Caco-2 (cell line): ENCODE measurements at places on chromosomes 5 and 9.

- no peak for DNase-seq
Observed at GRCh38 chr9:116099821-116100220, 53.8 kb upstream of the PAPPA start.

GRCh38 chr5:149442563-149443182 is 63.6 kb upstream of the IL17B start:
- DNase-seq = peak; percentile 92

DNA sequence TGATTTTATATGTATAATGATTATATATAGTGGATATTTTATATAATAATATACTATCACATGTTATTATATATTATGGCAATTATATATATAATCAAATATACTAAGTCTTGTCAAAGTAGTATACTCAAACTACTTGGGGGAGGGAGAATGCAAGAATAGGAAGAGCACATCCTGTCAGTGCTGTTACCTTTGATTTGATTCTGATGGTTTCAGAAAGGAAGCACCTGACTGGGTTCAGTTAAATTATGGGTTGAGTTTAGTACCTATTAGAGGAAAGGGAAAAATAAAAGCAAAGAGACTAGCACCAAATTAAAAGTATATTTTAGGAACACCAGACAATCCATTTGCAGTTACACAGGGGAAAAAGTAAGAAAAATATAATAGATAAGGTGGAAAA is 107.6 kb downstream of the GRIA1 start:
- DNase-seq = no peak

- DNase-seq = no peak
Observed at GRCh38 chr5:98635656-98636055, 137.8 kb upstream of the RGMB start.

- peak; percentile 25 for DNase-seq
Observed at GRCh38 chr9:122463828-122464632, 13.7 kb downstream of the OR1J1 start.

GRCh38 chr9:135874859-135875258 is 32.5 kb downstream of the CAMSAP1 start:
- DNase-seq = no peak

DNA sequence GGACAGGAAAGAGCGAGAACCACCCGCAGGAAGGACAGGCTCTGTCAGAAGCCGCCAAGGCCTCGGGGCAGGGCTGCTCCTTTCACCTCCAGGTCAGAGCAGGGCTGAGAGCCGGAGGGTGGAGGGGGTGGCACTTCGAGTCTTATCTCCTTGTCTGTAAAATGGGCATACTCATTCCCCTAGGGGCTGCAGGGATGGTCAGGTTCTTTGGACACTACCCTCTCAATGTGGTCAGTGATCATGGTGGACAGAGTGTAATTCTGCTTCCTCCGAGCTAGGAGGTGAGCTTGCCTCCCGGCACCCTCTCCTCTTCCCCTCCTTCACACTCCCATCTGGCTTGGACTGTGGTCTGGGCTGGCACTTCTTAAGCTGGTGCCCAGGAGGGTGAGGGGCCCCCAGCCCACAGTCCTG is 39.6 kb downstream of the RGS3 start:
- no peak for DNase-seq

DNA sequence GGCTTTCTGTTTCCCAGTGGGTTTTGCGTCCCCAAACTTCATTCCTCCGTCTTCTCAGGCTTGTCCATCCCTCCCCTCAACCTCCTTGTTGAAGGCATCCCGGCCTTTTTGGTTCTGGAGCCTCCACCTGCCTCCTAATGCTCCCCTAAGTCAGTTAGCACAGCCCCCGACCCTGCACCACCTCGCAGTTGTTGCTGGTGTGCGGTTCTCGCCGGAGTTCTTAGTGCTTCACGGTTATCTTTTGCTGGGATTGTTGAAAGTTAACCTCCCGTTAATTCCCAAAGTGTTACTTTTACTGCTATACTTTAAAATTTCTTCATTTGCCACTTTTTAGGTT is 447 bp downstream of the UBLCP1 start:
- DNase-seq = no peak

GRCh38 chr5:16784843-16785791 is 151.0 kb downstream of the MYO10 start:
- DNase-seq = no peak

DNA sequence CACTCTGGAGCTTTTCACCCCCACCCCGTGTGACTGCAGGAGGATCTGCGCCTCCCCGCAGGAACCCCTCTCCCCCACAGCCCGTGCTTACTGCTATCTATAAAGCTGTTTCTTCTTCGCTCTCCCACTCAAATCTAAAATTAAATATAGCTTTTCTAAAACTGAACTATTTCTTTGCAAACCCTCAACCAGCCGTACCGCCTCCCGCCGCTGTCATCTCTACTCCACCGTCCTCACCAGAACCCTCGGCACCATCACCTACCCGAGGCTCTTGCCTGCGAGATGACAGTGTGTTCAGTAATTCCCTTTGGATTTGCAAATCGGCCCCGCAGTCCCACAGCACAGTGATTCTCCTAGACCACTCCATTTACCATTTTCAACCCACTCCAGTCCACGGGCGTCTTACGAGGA is 13.6 kb downstream of the LPCAT1 start:
- no peak for DNase-seq

DNA sequence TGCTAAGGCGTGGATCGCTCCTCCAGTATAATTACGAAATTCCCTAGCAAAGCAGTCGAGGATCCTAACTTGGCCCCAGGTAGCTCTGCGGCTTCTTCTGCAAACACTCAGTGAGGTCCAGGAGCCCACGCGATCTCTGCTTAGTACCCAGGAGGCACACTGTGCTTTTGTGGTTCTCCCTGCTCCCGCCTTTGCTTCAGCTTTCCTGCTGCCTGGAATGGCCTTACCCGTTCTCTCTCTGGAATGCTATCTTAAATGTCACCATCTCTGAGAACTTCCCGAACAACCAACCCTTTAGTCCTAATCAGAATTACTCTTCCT is 639 bp downstream of the INVS start:
- peak; percentile 43 for DNase-seq

- DNase-seq = no peak
Observed at GRCh38 chr5:113092683-113093082, 116.1 kb downstream of the DCP2 start.

DNA sequence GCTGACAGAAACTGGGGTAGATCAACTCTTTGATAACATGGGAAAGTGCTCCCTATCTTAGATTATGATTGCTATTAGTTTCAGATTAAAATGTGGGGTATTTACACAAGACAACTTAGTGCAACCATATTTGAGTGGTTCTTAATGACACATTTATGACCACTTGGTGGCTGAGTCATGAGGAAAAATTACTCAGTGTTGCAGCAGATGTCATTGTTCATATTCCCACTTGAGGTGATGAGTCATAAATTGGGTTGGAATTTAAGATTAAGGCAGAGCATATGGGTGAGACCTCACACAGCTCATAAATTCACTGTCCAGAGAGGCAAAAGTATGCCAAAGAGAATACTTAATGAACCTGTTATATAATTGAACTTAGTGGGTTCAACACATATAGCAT is 408.3 kb downstream of the DMRT2 start:
- peak; percentile 1 for DNase-seq

DNA sequence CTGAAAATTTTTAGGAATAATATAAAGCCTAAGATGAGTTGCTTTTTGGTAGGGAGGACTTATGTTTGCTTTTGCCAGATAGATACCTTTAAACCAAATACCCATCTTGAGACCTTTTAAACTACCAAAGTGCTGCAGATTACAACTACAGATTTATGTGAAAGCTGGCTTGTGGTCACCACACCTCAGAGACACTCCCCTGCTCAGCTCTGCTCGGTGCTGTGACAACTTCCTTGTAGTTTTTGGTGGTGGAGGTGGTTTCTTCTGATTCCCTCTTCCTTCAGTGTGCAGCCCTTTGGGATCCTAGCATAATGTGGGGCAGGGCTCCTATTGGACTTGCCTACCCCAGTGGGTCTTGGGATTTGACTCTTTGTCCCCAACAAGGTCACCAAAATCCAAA is 29.2 kb downstream of the GARNL3 start:
- no peak for DNase-seq

- DNase-seq = no peak
Observed at GRCh38 chr9:21764846-21765245, 37.6 kb upstream of the MTAP start.

DNA sequence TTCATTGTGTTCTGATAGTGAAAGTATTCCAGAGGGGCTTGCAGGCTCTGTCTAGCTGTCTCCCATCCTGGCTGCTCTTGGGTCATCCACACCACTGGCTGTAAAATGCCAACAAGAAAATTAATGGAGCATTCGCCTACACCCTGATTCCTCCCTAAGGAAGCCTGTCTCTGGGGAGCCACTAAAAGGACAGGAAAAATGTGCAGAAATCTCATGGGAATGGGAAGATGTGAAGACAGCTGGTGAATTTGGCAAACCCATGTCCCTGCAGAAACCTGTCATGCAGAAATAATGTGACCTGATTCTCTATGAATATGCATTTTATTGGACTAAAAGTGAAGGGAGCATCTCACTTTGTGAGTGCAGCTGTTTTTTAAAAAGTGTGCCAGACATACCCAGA is 265.6 kb downstream of the TUSC1 start:
- DNase-seq = no peak

DNA sequence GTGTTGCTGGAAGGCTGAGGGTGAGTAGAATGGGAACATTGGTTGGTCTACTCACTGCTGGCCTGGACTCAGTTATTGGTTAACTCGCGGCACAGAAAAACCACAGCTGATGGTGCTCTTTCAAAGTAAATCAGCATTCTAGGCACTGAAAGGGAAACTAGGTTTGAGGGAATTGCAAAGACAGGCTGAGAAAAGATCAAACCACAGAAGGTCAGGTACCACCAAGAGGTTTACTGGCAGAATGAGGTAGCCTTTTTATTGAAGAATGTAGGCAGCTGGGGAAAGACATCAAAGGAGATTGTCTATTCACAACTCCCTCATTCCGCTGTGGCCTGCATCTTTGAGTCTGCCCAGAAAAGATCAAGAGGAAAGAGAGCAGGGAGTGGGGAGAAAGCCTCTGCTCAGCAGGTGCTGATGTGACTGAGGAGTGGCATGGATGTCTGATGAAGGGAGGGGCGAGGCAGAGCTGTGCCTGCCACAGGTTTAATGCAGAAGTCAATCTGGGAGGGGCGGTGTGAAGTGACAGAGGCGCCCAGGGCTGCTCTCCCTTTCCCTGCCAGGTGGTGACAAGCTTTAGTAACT is 255.5 kb downstream of the MAN2A1 start:
- DNase-seq = no peak

DNA sequence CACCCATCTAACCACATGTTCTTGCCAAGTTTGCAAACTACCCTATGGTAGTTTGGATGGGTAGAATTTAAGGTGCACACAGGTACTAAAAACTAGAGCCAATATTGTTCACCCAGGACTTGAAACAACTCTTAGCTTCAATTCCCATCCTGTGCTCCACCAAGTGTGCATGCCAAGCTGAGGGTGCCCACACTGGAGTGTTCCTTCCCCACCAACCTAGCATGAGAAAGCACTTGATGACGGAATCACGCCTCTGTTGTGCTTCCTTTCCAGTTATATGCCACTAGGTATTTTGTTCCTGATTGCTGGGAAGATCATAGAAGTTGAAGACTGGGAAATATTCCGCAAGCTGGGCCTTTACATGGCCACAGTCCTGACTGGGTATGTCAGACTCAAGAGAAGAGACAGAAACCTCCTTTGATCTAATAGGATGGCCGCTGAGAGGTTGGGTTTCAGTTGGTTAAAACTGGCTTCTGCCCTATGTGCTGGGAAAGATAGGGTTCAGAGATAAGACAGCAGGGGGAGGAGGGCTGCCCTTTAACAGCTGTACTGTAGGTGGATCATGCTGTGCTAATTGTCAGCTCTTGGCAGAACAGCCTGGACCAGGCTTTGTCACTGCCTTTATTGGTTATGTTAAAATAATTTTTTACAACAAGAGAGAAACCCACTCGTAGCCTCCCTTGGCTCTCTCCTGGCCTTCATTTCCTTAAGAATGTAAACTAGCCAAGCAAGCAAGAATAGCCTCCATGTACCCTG is 83.5 kb downstream of the SLC1A1 start:
- no peak for DNase-seq

DNA sequence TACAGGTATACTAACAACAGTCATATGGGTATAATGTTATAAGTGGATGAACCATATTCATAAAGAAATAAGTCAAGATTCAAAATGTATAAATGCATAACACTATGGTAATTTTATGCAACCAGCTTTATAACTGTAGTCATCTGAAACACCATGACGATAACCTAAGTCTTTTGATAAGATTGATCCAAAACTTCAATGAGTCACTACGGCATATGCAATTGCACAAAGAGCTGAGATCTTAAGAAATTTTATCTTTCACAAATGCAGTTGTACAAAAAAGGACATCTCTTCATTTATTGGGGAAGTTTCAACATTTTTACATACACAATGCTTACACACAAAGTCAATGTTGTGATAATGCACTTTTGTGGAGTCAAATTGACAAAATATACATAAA is 20.3 kb downstream of the FAM81B start:
- no peak for DNase-seq

DNA sequence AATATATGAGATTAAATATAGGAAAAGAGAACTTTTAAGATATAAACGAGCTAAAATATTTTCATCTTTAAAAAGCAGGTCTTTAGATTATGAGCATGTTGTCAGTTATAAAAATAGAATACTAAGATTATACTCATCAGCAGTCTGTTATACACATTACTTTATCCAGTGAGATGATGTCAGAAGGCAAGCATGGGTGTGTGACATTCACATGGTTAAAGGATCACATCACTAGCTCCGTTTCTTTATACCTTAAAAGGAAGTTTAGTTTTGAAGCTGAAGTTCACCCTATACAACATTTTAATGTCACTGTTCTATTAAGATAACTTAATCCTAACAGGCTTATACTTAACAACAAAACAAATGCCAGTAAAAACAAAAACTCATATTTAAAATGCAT is 59.6 kb downstream of the RICTOR start:
- DNase-seq = no peak

GRCh38 chr5:135251093-135251492 is 147.9 kb downstream of the MACROH2A1 start:
- peak; percentile 8 for DNase-seq

DNA sequence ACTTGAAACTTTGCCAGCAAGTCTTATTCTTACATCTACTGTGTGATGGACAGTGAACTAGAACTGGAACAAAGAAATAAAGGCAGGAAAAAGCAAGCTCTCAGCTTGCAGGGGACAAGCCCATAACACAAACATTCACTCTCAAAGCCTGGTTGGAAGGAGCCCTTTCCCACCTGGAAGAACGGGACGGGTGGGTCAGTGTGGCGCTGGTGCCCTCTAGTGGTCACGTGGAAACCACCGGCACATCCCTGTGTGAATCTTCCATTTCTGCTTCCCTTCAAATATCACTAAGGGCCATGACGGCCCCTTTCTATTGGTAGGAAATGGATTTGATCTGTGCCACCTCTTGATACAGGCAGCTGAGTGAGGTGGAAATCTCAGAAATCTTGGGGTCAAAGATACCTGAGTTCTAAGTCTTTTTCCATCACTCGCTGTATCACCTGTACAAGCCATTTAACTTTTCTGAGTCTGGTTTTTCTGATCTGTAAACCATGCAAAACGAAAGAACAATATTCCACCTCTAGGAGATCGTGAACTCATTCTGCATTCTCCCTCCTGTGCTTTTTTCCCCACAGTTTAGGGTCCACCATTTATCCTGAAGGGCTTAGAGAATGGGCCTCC is 211.6 kb downstream of the MSX2 start:
- DNase-seq = peak; percentile 70

- no peak for DNase-seq
Observed at GRCh38 chr9:105282870-105283621, 38.6 kb downstream of the SLC44A1 start.

- no peak for DNase-seq
Observed at GRCh38 chr9:99118782-99119466, 14.0 kb downstream of the TGFBR1 start.
